ENCODE measurements at places on chromosomes 7 and 10.

GRCh38 chr10:48491392-48492139 is 113.3 kb downstream of the ARHGAP22 start:
- DNase-seq = no peak

DNA sequence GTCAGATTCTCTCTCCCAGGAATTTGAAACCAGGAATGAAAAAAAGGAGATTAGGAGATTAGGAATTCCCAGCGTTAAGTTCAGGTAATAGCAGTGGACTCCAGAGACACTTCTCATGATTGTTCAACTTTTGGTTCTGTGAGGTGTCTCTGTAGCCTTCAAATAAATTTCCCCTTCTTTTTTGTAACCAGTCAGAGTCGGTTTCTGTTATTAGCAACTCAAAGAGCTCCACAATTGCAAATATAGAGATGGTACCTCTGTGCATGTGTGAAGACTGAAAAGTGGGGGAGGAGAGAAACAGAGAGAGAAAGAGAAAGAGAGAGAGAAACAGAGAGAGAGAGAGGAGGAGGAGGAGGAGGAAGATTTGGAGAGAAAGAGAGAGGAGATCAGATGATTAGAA is 112.8 kb upstream of the STEAP1B start:
- DNase-seq = no peak

GRCh38 chr7:113606325-113606724 is 312.5 kb downstream of the PPP1R3A start:
- DNase-seq = no peak

DNA sequence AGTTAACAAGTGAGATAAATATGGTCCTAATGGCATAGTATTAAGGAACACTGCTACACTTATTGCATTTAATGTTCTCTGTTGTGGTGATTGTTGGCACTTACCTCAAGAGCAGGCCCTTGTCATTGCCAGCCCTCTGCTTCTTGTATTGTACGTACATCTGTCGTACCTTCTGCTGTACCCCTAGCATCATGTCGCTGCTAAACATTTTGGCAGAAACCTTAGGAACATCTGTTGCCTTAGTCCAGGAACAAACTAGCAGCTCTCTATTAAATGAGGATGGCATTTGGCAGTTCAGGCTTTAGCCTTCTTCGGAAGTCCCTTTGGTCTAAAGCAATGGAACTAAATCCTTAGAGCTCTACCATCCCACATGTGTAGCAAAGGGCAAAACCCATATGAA is 47.6 kb downstream of the PRKG1 start:
- DNase-seq = no peak

DNA sequence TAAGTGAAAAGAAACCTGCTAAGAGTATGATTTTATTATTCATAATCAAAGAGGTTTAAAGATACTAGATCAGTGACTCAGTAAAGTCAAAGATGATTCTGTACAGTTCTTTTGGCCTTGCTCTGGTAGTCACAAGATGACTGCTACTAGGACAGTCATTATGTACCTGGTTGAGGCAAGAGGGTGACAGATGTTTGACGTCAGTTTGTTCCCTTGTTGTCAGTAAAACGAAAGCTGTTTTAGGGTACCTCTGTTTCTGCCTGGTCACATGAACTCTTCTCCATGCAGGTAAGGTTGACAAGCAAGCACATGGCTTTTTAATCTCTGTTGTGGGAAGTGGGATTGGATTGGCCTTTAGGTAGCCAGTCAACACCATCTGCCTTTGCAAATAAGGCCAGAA is 308.0 kb downstream of the EXOC4 start:
- no peak for DNase-seq

- DNase-seq = peak; percentile 62
Measured at GRCh38 chr7:129188892-129189660, 643 bp downstream of the SMO start.

GRCh38 chr7:68314208-68314607 is 1284.1 kb upstream of the AUTS2 start:
- no peak for DNase-seq

DNA sequence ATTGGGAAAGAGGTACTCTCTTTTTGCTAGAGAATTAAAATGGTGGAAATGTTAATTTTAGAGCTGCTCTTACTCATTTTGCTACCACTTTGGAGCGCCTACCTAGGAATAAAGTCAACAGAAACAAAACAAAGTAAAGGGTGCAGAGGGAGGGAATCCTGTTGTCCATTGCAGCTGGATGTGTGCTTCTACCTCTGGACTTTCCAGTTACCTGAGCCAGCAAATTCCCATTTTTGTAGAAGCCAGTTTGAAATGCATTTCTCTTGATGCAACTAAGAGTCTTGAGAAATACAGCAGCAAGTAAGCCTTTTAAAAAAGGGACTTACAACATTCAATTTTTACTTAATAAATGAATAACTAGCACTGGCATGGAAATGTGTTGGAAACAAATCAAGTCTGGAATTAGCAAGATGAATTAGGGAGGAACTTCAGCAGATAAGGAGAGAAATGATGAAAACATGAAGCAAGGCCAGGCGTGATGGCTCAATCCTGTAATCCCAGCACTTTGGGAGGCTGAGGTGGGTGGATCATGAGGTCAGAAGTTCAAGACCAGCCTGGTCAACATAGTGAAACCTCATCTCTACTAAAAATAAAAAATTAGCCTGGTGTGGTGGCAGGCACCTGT is 113.5 kb upstream of the CTTNBP2 start:
- DNase-seq = no peak

DNA sequence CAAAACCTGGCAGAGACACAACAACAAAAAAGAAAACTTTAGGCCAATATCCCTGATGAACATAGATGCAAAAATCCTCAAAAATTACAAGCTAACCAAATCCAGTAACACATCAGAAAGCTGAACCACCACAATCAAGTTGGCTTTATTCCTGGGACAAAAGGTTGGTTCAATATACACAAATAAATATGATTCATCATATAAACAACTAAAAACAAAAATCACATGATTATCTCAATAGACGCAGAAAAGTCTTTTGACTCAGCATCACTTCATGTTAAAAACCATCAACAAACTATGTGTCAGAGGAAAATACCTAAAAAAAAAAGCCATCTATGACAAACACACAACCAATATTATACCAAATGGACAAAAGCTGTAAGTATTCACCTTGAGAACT is 283.5 kb downstream of the THSD7A start:
- no peak for DNase-seq

- DNase-seq = no peak
Measured at GRCh38 chr7:54796150-54796549, 37.1 kb upstream of the SEC61G start.

- DNase-seq = no peak
Measured at GRCh38 chr7:159047536-159047935, 97.1 kb downstream of the VIPR2 start.
